ENCODE measurements at places on chromosomes 1 and 21.

GRCh38 chr1:8711873-8712412, 105.5 kb downstream of the RERE start:
- DNase-seq = no peak

- DNase-seq = peak; percentile 33
Measured at GRCh38 chr21:46559291-46559983, 45.4 kb downstream of the S100B start.

DNA sequence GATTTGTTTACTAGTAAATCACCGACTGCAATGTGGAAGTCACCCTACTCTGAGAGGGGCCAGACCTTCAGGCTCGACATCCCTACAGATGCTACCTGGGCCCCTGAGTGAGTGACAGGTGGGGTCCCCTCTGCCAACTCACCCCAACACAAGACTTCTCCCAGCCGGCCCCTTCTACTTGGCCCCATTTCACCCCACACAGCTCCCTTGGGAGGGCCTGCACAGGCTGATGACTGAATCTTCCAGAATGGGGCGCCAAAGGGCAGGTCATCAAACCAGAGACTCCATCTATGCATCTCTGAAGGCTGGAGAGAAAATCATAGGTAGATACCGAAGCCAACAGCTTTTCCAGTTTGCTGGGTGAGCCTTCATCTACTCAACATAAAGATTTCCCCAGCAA, 9.4 kb upstream of the S100A8 start:
- DNase-seq = no peak

DNA sequence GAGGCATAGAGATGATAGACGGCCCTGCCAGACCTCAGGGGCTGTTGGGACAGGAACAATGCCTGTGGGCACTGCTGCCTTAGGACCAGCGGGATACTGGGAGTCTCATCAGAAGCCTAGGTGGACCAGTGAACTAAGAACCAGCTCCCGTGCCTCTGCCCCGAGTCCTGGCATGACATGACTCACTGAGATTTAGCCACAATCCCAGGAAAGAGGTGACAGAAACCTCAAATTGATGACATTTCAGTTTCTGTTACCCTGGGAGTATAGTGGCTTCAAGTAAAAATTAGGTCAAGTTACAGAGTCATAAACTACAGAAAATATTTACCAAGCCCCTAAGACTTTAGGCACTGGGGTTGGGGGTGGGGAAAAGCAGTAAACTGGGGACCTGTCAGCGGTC, 74.6 kb upstream of the GADD45A start:
- no peak for DNase-seq

DNA sequence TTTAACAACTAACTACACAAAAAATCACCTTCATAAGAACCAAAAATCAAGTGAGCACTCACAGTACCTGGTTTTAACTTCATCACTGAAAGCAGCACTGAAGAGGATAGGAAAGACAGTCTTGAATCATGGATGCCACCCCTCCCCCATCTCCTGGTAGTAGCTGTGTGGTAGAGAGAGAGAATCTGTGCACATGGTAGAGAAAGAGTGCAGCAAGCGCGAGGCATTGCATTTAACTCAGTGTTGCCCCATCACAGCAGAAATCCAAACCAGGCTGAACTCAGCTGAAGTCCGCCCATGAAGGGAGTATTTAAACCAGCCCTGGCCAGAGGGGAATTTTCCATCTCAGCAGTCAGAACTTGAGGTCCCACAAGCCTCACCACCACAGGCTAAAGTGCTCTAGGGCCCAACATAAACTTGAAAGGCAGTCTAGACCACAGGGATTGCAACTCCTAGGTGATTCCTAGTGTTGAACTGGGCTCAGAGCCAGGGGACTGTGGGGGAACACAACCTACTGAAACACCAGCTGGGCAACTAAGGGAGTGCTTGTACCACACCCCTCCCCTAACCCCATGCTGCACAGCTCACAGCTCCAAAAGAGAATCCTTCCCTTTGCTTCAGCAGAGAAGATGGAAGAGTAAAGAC, 38.4 kb downstream of the VAV3 start:
- DNase-seq = no peak

DNA sequence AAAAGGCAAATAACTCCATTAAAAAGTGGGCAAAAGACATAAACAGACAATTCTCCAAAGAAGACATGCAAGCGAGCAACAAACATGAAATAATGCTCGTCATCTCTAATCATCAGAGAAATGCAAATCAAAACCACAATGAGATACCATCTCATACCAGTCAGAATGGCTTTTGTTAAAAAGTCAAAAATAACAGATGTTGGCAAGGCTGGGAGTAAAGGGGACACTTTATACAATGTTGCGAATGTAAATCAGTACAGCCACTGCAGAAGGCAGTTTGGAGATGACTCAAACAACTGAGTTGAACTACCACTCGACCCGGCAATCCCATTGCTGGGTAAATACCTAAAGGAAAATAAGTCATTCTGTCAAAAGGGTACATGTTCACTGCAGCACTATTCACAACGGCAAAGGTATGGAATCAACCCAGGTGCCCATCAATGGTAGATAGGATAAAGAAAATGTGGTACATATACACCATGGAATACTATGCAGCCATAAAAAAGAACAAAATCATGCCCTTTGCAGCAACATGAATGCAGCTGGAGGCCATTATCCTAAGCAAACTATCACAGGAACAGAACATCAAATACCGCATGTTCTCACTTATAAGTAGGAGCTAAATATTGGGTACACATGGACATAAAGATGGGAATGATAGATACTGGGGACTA, 25.9 kb downstream of the TSPAN2 start:
- no peak for DNase-seq

- DNase-seq = no peak
Measured at GRCh38 chr1:149966405-149966804, 29.7 kb upstream of the MTMR11 start.

DNA sequence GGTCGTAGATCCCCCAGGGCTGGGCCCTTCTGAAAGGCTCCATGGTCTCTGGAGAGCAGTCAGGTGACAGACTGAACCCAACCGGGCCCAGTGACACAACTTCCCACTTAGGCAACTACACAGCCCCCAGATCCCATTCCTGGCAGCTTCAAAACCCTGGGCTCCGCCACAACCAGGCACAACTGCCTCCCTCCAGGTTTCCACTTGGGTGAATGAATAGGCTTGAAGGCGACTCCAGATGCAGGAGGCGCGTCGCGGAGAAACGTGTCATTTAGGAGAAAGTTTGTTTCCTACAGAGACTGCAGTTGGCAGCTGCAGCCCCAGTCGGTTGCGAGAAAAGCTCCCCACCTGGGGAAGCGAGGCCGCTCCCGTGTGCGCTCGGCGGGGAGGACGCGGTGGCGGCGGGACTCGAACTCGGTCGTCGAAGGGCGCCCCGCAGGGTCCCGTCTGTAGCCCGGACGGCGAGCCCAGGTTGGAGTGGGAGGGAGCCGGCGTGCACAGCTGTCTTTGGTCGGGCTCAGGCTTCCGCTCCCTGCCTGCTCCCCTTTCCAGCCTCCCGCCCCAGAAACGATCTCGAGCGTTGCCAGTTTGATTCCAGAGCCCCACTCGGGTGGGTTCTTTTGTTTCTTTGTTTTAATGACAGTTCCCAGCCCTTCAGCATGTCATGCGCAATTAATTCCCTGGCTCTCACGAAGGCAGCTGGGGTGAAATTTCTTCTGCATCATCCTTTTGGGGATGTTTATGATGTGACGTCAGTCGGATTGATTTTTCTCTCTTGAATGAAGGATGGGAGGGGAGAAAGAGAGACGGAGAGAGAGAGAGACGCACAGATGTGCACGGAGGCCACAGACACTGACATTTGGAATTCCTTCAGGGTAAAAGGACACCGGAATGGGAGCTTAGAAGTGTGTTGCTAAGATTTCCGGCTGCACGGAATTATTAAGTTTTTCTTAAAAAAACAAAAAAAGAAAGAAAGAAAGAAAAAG, 862 bp upstream of the SGIP1 start:
- DNase-seq = no peak

GRCh38 chr1:113298941-113299340, 91.4 kb upstream of the MAGI3 start:
- no peak for DNase-seq

DNA sequence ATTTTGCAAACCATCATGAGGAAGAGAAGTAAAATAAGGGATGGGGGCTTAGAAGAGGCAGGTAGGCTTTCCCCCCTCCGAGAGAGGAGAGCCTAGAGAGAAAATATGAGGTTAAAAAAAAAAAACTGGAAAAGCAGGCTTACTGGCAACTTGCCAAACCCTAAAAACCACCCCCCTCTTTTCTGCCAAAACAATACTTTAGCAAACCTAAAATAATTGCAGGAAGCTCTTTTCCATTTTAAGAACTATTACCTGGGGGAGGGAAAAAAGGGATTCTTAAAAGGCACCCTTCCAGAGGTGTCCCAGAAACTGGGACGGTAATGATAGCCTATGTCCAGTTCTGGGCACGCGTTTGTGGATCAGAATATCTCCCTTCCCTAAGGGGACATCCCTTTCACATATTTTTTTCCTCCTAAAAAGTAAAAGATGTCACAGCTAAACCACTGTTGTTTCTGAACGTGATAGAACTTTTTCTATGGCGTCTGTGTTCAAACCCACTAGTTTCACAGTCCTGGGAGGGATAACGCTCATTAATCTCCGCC, 1.1 kb upstream of the NFIA start:
- DNase-seq = no peak

DNA sequence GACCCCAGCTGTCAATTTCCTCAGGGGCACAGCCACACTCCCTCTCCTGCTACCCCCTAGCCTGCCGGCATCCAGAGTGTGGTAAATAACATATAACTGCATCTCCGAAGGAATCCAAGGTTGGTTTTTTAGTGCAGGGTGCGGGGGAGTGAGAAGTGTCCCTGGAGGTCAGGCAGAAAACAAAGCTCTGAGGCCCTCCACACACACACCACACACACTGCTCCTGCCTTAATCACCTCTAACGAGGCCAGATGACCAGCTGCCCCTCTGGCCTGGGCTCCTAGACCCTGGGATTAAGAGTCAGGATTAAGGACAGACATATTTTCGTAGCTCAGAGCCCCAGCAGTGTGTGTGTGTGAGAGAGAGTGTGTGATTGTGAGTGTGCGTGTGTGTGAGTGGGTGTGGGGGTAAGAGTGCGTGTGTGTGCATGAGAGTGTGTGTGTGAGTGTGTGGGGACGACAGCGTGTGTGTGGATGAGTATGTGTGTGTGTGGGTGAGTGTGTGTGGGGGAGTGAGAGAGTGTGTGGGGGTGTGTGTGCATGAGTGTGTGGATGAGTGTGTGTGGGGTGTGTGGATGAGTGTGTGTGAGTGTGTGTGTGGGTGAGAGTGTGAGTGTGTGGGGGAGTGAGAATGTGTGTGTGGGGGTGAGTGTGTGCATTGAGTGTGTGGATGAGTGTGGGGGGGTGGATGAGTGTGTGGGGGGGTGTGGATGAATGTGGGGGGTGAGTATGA, 14.6 kb downstream of the SDC3 start:
- DNase-seq = no peak

DNA sequence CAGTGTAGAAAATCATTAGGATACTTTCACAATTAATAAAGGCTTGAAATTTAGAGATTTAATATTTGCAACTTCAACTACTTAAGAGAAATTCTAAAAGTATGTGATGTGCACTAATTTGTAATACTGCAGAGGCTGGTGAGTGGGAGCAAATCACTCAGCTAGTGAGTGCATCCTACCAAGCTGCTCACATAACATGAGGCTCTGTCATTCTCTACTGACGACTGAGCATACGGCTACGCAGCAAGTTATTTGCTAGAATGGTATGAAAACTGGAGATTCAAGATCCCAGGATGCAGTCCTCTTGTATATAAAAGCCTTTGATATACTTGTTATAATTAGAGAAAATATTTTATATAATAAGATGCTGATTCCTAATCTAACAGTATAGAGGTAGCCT, 90.1 kb downstream of the ATP1B1 start:
- no peak for DNase-seq
